ENCODE measurements at places on chromosomes 16 and 17.

GRCh38 chr16:89482150-89482816, 8.1 kb downstream of the ANKRD11 start:
- DNase-seq: no peak

- no peak for DNase-seq
Observed at GRCh38 chr16:69555437-69555836, 10.3 kb upstream of the NFAT5 start.

- DNase-seq: no peak
Observed at GRCh38 chr16:85523602-85524364, 89.3 kb upstream of the GSE1 start.

DNA sequence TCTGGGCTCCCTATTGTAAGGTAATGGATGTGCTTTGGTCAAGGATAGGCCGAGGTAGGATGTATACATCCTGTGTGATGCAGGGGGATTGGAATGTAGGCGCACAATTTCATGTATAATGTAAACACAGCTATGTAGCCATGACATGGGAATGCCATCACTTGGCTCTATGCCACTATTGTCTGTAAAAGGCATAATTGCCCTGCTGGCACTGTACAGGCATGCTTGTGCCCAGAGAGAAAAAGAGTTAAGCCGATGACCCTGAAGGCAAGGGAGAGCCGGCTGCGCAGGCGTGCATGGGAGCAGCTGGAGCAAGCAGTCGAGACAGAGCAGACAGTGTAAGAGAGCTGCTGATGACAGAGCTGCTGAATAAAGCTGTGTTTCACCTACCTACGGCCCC, 212.5 kb upstream of the CPHXL start:
- no peak for DNase-seq

- DNase-seq: no peak
Observed at GRCh38 chr17:57926723-57927047, 28.5 kb downstream of the CUEDC1 start.

DNA sequence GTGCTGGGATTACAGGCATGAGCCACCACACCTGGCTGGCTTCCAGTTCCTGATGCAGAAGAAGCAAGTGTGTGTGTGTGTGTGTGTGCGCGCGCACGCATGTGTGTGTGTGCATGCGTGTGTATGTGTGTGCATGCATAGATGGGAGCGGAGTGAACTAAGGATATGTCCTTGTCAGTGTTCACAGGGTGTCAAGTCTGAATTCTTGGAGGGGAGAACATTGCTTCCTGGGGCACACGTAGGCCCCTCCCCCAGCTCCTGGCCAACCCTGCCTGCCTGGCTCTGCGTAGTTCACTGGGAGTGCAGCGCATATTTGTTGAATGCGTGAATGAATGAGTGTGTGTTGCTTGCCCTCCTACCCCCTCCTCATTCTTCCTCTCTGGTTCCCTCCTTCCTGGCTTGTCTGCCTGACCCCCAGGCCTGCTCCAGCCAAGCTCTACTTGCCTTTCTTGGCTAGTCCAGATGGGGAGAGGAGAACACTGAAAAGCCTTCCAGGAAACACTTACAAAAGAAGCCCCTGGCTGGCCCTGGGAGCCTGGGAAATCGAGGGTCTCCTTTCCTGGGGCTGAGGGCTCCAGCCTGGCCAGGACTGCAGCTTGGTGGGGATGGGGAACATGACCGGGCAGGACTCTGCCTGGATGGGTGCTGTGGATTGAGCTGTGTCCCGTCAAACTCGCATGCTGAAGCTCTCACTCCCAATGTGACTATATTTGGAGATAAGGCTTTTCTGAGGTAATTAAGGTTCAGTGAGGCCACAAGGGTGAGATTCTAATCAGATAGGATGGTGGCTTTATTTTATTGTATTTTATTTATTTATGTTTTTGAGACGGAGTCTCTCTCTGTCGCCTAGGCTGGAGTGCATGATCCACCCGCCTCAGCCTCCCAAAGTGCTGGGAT, 27.9 kb downstream of the IGFBP4 start:
- DNase-seq: no peak

GRCh38 chr16:2056077-2056476, 8.3 kb downstream of the TSC2 start:
- no peak for DNase-seq

DNA sequence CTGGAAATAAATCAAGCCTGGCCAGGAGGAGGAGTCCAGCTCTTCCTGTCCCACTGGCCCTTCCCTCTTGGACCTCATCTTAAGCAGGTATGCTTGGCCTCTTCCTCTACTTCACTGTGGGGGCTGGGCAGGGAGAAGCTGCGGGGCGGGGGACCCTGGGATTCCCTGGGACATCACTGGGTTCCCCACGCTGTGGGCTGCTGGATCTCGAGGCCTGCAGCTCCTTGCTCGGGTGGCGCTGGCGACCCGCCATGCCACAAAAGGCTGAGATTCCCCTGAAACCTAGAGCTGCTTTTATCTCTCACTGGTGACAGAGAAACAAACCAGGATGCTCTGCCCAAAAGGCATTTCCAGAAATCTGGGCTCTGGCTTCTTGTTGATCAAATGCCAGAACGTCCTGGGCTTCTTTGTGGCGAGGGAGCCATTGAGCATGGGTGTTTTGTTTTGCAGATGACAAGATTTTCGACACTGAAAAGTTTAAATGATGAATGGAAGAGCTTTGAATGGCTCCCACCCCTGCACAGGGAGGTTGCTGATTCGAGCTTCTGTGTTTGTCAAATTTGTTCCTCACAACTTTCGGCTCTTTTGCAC, 8.6 kb upstream of the PGS1 start:
- DNase-seq: no peak

DNA sequence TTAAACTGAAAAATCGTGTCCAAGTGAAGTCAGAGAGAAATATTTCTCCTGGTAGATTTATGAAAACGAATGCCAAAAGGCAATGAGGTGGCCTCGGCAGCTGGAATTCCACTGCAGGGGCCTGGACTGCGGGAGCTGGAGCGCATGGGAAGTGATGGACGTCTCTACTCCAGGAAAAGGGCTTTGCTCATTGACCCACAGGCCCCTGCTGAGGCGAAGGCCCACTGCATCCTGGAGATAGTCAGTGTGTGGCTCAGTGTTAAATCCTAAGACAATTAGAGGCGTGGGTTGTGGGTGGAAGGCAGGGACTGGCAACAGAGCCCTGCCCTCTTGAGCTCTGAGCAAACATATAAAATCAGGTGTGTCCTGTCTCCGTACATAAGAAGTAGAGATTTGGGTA, 191.4 kb downstream of the SLC39A11 start:
- no peak for DNase-seq

- no peak for DNase-seq
Observed at GRCh38 chr16:12186774-12187335, 210.3 kb downstream of the SNX29 start.

GRCh38 chr16:56513972-56514371, 5.9 kb downstream of the BBS2 start:
- DNase-seq: no peak

DNA sequence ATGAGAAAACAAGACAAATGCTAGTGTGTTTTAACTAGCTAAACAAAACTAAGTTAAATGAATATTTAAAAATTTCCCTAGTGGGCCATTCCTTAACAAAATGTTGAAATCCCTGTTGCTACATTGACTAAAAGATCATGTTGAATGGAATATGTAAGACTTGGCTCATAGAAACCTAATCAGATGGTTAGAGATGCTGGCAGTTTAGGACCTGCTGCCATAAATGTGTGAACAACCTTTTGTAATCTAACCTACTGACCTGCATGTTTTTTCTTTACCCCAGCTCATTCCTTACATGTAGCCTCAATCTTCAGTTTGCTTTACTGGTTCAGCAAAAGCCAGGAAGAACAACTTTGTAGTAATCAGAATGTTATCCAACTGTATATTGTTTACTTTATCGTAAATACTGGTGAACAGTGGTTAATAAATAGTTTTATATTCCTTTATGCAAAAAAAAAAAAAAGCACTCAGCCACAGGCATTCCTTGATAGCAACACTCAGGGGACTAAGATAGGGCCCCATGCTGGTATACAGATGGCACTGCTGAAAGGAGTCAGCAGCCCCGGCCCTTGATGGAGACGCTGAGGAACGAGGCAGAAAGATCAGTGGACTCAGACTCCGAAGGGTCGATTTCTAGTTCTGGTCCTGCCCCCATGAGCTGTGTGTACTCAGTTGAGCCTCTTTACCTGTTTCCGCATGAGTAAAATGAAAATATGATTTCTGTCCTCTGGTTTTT, 78.2 kb downstream of the MARF1 start:
- DNase-seq: no peak

DNA sequence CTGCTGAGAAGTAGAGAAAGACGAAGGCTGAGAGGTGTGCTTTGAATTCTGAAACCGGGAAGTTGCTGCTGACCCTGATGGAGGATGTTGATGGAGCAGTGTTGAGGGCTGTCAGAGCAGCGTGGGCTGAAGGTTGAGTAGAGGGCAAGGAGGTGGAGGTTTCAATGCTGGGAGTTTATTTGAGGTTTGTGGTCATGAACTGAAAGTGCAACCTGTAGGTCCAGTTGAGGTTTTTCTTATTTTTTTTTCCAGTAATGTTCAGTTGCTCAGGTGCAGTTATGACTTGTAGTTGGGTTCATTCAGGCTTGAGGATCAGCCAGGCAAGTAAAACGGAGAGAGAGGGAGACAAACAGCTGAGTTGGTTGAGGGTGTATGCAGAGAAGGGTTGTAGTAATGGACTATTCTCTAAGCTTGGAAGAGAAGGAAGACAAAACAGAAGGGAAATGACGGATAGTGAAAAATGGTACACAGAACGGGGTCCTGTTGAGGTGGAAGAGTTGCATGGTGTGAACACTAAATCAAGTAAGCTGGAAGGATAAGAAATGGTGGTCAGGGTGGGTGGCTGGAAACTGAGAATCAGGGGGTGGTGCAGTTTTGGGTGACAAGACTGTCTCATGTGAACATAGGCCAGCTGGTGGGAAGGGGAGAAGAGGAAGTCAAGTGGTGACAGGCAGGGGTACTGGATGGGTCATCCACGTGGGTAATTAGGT, 8.7 kb upstream of the UBE2G1 start:
- no peak for DNase-seq

GRCh38 chr17:81869221-81870130, 1.7 kb downstream of the ARHGDIA start:
- no peak for DNase-seq

GRCh38 chr17:4728124-4728523, 3.1 kb upstream of the MED11 start:
- no peak for DNase-seq

DNA sequence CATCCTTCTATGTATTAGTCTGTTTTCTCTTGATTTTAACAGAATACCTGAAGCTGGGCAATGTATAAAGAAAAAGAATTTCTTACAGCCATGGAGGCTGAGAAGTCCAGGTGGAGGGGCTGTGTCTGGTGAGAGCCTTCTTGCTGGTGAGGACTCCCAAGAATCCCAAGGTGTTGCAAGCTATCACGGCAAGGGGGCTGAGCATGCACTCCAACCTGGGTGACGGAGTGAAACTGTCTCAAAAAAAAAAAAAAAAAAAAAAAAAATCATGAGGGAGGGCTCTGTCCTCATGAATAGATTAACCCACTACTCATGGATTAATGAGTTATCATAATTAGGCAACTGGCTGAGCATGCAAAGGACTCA, 19.4 kb downstream of the NQO1 start:
- no peak for DNase-seq

- no peak for DNase-seq
Observed at GRCh38 chr17:77323413-77324171, 182.8 kb downstream of the SEC14L1 start.

- DNase-seq: no peak
Observed at GRCh38 chr17:42289611-42290181, 1.4 kb downstream of the STAT5A start.

DNA sequence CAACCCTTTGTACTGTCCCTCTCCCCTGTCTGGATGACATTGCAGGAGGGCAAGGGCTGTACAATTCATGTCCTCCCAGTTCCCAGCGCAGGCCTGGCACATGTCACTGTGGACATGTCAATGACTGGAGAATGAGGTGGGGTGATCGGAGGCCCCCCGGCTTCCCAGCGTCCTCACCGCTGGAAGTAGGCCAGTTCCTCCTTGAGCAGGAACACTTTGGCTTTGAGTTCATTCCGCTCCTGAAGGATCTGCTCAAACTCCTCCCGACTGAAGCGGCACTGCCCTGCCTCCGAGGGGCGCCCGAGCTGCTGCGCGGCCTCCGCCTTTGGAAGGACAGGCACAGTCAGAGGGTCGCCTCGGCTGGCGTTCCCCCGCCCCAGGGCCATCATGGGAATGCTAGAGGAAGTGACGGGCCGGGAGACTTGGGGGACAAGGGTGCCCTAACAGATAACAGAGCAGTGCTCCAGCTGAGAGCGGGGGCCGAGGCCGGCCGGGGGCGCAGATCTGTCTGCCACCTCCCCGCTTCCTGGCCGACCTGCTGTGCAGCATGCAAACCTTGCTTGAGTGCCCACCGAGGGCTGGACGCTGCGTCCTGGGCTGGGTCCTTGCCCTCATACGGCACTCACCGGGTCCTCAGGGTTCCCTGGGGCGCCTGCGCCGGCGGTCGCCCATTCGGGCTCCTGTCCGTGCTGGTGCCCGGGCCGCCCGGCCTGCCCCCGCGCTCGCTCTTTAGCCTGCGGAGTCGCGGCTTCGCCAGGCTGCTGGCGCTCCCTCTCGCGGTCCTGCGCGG, 1.3 kb downstream of the RILP start:
- DNase-seq: peak; percentile 58

- no peak for DNase-seq
Observed at GRCh38 chr17:29155966-29156338, 24.2 kb downstream of the MYO18A start.

DNA sequence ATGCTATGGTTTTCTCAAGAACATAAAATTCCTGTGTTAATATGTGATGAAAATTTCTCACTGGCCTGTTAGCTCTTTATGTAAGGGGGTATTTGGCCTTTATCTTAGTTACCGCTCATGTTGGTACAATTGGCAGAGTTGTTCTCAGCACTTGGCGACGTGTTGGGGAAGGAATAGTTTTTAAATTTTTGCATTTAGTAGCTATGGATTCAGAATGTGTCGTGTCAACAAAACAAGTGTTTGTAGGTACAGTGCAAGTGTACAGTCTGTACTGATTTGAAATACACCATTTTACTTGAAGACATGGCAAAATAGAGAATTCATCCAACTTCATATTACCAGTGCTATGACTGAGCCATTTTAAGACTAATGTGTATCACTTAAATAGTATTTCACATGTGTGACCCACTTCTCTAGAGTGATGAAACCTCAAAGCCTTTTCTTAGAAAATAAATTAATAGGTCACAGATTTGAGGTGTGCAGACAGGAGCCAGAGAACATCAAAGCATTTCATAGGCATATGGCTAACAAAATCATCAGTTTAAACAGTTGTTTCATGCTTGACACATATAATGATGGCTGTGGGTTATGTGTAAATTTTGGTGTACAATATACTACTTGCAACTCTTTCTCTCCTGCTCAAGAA, 150.8 kb downstream of the PHKB start:
- DNase-seq: no peak

GRCh38 chr16:63195336-63195735, 1159.1 kb upstream of the CDH8 start:
- no peak for DNase-seq

All from C1 segment of cervical spinal cord (tissue), 14 donors.